ENCODE measurements at places on chromosomes 1 and 21.

DNA sequence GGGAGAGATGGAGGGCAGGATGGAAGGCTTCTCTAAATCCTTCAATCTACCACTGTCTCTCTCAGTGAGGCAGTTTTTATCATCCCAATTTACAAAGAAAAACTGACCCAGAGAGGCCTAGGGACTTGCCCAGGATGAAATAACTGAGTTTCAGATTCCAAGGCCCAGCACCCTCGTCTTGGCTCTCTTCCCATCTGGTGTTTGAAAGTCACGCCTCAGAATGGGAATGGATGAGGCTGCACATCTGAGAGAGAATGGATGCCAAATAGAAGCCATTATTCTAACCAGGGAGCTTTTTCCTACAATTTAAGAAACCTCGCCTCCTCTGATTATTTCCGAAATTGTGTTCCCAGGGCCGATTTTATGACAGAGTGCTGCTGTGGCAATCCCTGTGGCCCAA is 10.6 kb upstream of the KCNN3 start:
- no peak for DNase-seq

- DNase-seq = peak; percentile 75
These were observed 188.3 kb upstream of the PALMD start for GRCh38 chr1:99457381-99458165.

GRCh38 chr1:33074193-33074945 is 6.6 kb upstream of the AZIN2 start:
- DNase-seq = no peak

DNA sequence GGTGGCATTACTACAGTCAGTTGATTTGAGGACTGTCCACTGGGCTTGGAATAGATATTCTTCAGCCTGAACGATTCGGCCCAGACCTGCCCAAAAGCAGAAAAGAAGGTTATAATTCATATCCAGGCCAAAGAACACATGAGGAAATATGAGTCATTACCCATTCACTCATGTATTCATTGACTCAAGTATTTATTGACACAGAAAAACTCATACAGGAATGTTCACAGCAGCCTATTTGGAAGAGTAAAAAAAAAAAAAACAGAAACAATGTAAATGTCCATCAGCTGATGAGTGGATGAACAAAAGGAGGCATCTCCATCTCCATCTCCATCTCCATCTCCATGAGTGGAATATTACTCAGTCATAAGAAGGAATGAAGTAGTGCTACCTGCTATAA is 15.9 kb downstream of the ZMYND12 start:
- DNase-seq = no peak

DNA sequence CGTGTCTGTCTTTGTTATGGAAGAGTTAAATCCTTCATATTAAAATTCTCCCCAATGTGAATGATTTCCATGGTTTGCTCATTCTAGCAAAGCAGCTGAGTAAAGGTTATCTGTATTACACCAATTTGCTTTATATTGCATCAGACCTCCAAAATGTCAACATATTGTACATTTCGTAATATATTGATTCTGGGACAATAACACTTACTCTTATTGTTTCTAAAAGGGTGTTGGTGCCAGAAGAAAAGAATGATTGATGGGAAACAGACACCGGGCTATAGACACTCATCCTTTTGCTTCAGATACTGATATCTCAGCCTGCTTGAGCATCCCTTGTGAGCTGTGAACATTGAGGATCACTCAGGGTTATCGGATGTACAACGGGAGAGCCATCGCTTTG is 7.0 kb downstream of the NTNG1 start:
- no peak for DNase-seq

DNA sequence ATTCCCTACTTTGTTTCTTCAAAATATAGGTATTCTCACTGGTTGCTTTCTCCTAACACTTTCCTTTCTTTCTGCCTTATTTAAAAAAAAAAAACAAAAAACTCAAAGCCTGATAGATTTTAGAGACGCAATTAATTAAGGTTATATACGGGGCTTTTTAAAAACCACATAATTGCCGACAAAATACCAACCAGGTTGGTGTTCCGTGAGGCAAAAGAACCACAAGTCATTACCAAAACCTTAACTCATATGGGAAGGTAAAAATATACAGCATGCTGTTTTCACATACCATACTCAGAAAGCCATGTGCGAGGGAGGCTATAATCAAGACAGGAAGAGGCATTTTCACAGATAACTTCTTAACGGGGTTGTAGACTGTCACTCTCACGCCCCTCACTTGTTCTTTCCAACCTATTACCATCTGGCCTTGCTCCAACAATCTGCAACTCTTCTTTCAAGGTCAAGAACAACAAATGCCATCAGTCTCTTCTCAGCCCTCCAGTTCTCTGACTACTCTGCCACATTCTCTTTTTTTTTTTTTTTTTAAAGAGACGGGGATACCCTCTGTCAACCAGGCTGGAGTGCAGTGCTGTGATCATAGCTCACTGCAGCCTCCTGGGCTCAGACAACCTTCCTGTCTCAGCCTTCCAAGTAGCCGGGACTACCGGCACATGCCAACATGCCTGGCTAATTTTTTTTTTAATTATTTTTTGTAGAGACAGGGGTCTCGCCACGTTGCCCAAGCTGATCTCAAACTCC is 102.6 kb downstream of the APP start:
- no peak for DNase-seq

DNA sequence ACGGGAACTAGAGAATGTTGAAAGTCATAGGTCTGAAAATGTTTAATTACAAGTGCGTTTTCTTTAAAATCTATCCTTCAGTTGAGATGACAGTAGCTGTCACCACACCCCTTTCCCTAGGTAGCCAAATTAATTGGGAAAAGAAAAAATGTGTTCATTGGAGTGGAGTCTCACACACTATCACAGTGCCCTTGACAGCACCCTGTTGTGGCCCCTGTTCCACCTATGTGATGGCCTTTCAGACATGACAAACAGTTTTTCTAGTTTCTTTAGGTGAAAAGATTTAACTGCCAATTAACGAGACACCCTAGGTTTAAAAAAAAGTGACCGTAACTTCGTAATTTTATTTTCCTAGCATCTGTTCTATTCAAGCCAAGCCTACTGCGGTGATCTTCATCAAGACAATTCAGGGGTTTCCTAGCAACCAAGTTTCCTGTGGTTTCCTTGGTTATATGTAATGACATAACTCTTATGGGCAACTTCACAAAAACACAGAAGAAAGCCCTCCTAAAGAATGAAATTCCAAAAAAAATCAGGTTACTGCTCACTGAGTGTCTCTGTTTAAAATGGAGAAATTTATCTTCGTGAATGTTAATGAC is 298.3 kb downstream of the PDE4B start:
- no peak for DNase-seq

GRCh38 chr21:15896501-15896900 is 166.7 kb downstream of the USP25 start:
- no peak for DNase-seq

DNA sequence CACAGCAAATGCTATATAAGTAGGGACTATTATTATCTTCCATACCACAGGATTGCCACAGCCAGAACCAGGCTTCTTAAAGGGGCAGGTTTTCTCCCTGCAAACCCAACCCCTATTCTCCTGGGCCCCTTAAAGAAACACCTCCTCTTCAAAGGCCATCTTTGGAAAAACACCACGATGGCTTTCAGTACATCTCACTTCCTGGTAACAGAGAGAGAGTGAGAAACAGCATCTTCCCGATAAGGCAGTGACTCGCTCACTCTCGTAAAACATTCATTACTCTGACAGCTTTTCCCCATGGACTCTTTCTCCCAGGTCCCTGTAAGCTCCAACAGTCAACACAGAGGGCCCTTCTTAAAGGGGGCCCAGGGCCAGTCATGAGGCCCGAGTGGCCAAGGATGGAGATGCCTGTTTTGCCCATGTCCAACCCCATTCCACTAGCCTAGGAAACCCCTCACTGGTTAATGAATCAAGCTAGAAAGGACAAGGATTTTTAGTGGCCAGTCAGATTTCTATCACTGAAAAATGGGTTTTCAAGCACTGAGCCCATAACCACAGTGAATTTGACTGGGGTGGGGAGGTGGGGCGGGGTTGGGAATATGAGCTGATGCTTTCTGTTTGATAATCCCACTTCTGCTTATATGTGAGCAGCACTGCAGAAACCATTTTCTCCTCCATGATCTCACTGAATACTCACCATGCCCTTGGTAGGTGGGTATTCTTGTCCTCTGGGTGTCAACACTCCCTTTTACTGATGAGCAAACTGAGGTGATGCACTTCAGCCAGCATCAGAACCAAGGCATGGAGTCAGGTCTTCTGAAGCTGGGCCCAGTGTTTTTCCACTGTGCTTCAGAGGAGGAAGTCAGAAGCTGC is 3.6 kb upstream of the NAV1 start:
- no peak for DNase-seq

- DNase-seq = no peak
These were observed 1.0 kb downstream of the TP53BP2 start for GRCh38 chr1:223844787-223845036.

- no peak for DNase-seq
These were observed 149.5 kb downstream of the SLC30A10 start for GRCh38 chr1:219778793-219779369.

GRCh38 chr1:109497449-109498160 is 3.7 kb downstream of the CYB561D1 start:
- DNase-seq = no peak

GRCh38 chr21:35223480-35224156 is 174.5 kb upstream of the RUNX1 start:
- DNase-seq = no peak

GRCh38 chr1:245822996-245823395 is 668.2 kb downstream of the KIF26B start:
- DNase-seq = peak; percentile 59

DNA sequence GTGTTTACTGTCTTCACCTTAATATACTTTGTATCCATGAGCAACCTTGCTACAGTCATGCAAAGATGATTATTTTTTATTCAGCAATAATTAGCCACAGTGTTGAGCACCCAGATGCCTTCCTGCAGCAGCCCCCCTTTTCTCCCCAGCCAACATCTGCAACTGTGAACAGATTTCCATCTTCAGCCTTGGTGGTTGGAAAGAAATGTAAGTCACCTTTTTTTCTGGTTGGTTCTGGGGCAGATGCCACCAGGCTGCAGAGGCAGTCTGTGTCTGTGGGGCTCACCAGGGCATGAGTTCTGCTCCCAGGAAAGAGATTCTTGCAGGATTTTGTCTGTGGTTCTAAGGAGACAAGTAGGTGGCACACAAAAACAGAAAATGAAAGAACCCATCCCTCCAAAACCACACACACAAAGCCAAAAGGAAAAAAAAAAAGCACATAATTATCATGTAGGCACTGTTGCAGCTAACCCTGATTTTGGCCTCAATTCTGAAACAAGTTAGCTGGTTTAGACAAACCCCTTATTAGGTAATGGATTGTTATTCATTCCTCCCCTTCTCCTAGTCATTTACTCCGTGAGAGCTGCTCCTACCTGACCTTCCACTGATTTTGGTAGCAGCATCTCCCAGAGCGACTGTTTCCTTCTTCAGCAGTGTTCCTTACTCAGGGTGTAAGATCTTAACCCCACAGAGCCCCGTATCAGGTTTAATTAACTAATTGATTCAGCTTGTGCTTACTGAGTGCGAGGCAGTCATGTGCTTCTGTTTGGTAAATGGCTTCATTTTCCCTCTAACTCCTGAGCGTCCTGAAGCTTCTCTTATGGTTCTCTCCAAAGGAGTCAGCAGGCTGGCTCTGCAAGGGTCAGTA is 36.5 kb downstream of the GALNT2 start:
- DNase-seq = no peak

DNA sequence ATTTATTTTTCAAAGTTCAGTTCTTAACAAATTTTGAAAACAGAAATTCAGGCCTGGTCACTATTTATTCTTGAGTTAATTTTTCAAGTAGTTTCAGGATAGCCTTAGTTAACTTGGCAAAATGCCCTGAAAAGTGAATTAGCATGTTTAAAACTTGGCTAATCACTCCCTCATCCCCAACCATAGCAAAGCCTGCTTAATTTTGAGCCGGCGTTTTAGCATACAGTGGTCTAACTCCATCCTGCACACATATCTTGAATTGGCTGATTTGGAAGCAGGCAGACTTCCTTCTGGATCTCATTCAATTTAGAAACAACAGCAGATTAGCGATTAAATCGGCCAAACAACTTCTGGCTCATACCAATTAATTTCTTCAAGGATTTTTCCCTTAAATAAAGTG is 439.2 kb downstream of the PTBP2 start:
- no peak for DNase-seq

GRCh38 chr1:197632651-197633050 is 142.6 kb downstream of the DENND1B start:
- DNase-seq = no peak

DNA sequence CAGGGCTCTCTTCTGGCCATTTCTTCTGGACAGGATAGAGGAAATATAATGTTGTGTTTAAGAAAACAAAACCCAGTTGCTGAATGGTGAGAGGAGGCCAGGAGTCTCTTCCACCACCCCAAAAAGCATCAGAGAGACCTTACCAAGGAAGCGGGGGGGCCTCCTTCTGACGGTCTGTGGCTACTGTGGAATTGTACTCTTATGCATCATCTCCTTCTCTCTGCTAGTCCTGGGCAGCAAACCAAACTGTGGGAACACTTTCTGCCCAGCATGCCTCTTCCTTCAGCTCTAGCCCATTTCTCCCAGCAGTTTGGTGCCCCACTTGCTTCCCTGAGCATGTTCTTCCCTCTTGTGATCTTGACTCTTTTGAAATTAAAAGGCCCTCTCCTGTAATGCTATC is 157.7 kb downstream of the HHIPL2 start:
- no peak for DNase-seq

DNA sequence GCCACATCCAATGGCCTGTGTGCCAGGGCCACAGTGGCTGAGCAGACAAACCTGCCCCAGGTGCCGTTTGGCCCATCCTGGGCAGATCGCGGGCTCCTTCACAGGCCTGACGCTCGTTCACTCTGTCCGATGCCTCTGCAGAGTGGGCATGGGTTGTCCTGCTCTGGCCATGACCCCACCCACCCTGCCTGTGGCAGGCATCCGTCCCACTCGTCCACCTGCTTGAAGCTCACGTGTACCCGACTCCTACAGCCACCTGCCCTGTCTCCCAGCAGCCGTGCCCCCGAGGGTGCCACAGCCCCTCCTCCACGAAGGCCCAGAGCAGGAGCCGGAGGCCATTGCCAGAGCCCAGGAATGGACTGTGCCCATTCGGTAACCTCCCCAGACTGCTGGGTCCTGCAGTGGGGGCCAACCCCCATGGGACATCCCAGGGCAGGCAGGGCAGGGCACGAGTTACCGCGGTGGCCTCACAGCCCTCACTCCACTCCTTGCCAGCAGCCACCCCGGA is 41.9 kb downstream of the TRIM11 start:
- no peak for DNase-seq

- no peak for DNase-seq
These were observed 13.9 kb downstream of the RC3H1 start for GRCh38 chr1:174008269-174008668.

DNA sequence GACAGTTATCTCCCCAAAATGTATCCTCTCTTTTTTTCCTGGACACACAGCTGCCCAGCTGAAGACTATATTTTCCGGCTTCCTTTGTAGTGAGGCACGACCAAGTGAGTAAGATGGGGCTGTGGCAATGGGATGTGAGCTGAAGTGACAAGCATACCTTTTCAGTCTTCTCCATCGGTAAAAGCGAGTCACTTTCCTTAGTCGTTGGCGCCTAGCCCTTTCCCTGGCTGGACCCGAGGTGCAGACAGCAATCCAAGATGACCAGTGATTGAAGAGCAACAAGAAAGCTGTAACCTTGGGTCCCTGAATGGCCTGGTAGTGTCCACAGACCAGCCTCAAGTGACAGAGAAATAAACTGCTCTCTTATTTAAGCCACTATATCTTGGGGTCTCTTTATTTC is 155.2 kb downstream of the NR5A2 start:
- DNase-seq = no peak

- DNase-seq = no peak
These were observed 54.3 kb downstream of the ADARB1 start for GRCh38 chr21:45128613-45129188.

All from HFF-Myc (cell line).